Stimulated activated CD8-positive, alpha-beta memory T cell treated with anti-CD3 and anti-CD28 coated beads, Interleukin-7, amount 100 ng/mL, for 1 hour (primary cell): ENCODE measurements at places on chromosomes 1 and 21.

DNA sequence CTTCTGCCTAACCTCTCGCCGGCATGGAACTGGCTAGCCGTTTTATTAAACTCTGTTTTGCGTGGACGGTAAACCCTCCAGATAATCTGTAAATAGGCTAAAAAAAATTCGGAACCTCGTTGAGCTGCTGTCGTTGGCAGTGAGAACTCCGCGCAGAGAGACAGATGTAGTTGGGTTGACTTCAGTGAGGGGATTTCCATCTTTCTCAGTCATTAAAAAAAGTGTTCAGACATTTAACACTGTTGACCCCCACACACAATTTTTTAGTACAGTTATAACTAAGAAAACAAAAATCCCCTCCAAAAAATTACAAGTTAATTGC lies 464 bp downstream of the PARK7 start:
- DNase-seq, result no peak

GRCh38 chr1:245742896-245743295 lies 588.1 kb downstream of the KIF26B start:
- DNase-seq, result no peak

GRCh38 chr1:245258271-245258920 lies 103.6 kb downstream of the KIF26B start:
- DNase-seq, result no peak

GRCh38 chr1:33560680-33561079 lies 88.2 kb downstream of the ZSCAN20 start:
- DNase-seq, result no peak

- no peak for DNase-seq
Measured at GRCh38 chr1:234718496-234719453, 108.8 kb upstream of the IRF2BP2 start.

DNA sequence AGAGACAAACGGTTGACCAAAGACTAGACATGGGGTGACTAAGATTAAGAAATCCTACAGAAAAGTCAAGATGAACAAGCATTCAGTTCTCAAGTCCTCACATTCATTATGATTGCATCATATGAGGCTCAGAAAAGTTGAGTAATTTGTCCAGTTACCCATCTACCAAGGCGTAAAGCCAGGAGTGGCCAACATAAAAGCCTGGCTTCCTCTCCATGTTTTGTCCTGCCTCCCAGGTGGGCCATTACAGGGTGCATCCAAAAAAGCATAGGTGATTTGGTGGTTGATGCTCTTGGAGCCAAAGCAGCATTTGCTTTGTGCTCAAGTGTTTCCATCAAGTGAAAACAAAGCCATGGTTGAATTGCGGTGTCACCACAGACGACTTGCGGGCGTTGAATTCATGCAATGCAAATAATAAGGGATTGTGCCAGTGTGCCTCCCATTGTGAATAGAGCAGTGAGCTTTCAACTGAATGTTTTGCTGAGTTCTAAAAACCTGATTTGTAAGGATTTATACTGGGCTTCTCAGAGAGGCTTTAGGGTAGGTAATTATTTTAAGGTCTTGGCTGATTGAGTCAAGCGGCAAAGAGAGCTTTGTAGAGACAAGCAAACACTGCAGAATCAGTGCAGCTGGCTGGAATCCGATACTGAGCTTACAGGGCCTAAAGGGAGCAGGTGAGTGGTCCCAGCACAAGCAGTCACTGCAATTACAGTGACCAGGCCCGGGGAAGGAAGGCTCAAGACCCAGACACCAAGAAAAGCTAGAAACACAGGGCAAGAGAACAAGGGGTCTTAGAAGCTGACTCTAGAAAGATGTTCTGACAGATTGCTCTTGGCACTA lies 54.1 kb downstream of the KCNJ15 start:
- DNase-seq, result no peak

GRCh38 chr1:149844101-149844500 lies 55.3 kb upstream of the BOLA1 start:
- DNase-seq, result no peak
